ENCODE measurements at places on chromosomes 3 and 15.

DNA sequence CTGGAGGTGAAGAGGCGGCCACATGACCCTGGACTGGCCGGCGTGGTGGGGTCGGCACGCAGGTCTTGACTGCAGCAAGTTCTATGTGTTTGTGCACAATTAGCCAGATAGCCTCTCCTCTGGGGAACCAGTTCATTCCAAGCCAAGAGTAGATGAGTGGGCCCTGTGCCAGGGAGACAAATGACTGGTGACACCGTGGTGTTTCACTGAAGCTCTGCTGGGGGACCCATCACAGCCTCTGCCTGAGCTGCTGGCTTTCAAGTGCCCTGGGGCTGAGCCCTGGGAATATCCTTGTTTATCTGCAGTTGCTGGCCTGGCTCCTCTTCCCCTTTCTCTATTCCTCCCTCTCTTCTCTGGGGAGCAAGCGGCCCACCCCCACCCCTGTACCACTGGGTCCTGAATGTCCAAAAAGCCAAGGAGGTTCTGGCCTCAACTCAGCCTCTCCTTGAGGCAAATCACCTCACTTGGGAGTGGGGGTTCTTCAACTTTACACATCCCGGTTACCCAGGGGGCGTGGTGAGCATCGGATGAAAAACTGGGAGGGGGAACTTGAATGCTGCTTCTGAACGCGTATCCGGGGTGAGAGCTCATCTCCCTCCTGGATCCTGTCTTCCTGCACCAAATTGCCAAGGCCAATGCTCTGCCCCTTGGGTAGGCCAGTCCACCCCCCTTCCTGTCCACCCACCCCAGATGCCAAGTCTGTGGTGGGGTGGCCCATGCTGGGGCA is 199.6 kb upstream of the LYSMD4 start:
- no peak for DNase-seq

- no peak for DNase-seq
Observed at GRCh38 chr3:57803647-57804081, 47.6 kb downstream of the SLMAP start.

- no peak for DNase-seq
Observed at GRCh38 chr15:50767332-50767861, 1.9 kb upstream of the SPPL2A start.

DNA sequence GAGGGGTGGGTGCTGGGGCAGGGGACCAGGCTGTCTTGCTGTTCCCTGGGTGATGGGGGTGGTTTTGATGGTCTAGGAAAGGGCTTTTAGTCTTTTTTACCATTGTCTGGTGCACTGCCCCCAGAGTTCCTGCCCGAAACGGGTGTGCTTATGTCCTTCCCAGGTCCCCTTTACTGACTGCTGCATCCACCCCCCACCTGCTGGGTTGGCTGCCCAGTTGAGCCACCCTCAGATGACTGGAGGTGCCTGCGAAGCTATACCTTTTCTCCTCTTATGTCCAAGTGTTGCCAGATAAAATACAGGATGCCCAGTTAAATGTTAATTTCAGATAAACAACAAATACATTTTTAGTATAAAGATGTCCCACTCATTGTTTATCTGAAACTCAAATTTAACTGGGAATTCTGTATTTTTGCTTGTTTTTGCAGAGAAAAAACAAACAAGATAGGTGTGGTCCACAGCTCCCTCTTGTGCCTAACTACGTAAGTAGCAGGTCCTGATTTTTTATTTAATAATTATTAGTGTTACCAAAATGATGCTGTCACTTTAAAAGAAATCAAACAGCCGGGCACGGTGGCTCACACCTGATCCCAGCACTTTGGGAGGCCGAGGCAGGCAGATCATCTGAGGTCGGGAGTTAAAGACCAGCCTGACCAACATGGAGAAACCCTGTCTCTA is 6.1 kb upstream of the RPP14 start:
- peak; percentile 24 for DNase-seq

- DNase-seq, result no peak
Observed at GRCh38 chr3:114103858-114104257, 47.3 kb downstream of the QTRT2 start.

DNA sequence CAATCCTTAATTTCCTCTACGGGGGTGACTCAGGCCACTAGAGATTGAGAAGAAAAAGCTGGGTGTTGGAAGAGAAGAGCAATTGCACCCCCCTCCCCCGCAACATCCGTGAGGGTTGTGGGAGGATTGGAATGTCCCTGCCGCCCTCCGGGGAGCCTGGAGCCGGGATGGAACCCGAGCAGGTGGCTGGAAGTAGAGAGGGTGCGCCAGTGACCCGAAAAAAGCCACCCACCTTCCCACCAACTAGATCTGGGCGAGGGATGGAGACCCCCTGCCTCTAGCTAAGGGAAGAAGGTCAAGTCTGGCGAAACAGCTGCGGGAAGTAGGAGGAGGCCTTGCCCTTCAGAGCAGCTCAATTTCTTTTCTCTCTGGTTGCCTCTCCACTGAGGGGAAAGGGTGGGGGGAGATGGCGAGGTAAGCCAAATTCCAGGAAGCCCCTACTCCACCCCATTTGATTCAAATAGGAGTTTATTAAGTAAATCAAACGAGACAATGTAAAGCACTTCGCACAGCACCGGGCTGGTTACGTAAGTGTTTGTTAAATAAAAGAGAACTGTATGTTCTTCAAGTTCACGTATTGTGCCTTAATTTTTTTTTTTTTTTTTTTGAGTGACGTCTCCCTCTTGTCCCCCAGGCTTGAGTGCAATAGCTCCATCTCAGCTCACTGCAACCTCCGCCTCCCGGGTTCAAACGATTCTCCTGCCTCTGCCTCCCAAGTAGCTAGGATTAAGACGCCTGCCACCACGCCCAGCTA is 1.1 kb upstream of the WWTR1 start:
- no peak for DNase-seq

Data from KBM-7 (cell line).